ENCODE measurements at places on chromosomes 2 and 18.

DNA sequence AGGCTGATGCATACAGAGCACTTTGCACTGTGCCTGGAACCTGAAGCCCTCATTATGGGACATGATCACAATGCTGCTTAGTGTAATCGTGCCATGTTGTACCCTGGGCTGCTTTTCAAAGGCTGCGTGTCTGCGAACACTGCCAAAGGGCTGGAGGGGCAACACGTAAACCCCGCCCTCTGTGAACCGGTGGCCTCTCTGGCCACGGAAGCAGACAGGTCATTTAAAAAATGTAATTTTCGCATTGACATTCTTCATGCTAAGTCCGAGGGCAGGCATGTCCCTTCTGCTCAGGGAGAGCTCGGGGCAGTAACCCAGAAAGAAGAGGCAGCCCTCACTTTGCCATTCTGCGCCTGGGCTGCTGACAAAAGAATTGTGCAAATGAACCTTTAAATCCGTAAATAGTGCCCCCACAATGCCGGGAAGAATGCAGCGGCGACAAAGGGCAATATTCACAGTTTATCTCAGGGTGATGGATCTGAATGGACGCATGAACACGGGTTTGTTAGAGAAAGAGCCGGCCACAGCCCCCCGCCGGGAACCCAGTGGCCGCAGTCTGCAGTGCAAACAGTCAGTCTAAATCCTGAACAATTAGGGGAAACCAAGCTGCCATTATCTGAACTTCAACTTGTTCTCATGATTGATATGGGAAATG is 226.1 kb downstream of the MYCN start:
- no peak for DNase-seq

DNA sequence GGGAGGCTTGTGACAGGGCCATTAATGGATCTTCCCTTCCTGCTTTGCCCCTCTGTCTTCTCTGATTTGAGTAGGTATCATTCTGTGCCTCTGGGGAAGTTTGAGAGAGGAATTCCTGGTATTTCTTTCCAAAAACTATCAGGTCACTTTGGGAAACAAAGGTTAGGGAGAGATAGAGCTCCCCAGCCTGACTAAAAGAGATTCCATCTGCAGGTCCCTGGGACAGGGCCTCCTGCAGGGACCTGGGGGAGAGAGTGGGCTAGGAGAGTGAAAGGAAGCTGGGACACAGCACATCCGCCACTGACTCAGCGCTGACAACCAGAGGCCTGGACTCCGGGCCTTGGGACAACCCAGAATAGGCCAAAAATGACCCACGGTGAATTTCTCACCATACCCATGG is 6.4 kb downstream of the GALNT14 start:
- no peak for DNase-seq

DNA sequence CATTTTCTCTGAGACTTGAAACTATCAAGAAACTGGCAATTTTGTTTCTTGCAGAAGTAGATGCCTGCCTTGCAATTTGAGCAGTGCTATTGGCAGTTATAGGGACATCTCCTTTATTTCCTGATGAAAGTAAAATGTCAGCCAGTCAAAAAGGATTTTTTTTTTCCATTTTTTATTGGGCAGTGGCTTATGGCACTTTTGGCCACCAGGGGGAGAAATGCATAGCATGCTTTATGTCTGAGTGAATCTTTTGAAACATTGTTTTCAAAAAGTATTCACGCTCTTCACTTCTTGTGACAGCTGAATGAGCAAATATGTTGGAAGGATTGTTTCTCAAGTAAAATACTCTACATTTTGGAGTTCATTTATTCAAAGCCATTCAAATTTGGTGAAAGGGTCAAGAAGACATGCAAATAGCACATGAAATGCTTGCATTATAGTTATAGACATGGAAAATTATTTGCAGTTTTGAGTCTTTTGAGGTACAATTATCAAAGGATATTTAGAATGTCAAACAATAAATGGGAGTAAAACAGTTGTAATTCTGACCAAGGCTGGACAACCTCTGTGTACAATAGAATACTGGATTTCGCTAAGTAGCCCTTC is 491.0 kb downstream of the CDH2 start:
- no peak for DNase-seq

DNA sequence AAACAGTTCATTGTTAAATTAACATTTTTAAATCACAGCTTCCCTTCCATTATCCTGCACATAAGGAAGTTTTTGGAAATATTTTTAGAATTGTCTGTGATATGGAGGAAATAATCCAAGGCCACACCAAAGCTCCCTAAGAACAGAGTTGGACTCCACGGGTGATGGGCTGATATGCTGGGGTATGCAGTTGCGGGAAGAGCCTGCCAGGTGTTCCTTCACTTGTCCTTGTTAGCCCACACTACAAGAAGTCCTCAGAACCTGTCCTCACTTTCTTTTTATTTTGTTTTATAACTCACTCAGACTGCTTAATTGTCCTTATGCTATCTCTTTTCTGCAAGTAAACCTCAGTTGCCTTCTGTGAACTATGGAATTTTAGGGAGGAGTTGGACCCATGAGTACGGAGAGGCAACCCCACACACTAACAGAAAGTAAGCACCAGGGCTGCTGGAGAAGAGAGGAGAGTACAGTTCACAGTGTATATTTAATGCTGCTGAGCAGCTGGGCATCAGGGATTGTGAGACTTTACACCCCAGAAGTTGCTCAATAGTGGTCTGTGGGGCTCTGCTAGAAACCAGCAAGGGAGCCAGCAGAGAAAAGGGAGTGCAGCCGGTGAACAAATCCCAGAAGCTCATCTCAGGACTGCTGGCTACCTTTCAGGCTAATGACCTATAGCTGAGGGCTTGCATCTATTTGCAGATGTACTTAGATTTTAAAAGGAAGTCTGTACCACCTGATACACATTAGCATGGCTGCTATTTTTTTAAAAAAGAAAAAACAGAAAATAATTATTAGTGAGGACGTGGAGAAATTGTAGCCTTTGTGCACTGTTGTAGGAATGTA is 280.1 kb upstream of the STON1 start:
- no peak for DNase-seq

DNA sequence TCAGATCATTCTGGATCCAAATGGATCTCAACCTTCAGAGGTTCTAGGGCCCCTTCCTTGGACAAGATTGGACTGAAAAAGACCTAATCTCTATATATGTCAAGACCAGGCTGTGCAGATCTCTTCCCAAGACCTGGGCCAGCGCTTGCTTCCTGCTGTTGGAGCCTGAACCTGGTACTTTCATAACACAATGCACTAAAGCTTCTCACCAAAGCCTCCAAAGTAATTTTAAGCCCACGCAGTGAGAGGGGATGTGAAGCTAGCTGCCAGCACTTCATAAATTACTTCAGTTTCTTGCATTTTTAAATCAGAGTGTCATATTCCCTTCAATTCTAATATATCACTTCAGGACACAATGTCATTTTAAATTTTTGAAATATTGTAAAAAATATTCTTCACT is 50.7 kb downstream of the LRRC30 start:
- DNase-seq: no peak

GRCh38 chr2:230124757-230125431 is 56.2 kb upstream of the SLC16A14 start:
- DNase-seq: no peak

DNA sequence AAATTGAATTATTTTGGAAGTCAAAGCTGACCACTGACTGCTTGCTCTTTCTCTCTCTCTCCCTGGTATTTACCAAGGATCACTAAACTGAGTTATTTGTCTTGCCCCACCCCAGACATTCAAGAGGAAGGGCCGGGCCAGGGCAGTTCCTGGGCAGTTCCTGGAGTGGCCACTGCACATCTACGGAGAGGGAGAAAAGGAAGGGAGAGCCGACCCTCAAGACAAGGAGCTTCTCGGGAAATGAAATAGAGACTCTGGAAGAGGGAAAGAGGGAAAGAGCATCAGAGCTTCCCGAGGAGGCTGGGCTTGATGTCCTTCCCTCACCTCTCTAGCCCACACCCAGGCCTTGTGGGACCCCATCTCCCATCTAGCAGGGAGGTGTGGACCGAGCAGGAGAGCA is 83.1 kb downstream of the SEPTIN10 start:
- no peak for DNase-seq

- DNase-seq: no peak
Observed at GRCh38 chr2:70891572-70892357, 43.9 kb upstream of the ATP6V1B1 start.

- DNase-seq: no peak
Observed at GRCh38 chr2:115460008-115460407, 1017.6 kb downstream of the DPP10 start.

DNA sequence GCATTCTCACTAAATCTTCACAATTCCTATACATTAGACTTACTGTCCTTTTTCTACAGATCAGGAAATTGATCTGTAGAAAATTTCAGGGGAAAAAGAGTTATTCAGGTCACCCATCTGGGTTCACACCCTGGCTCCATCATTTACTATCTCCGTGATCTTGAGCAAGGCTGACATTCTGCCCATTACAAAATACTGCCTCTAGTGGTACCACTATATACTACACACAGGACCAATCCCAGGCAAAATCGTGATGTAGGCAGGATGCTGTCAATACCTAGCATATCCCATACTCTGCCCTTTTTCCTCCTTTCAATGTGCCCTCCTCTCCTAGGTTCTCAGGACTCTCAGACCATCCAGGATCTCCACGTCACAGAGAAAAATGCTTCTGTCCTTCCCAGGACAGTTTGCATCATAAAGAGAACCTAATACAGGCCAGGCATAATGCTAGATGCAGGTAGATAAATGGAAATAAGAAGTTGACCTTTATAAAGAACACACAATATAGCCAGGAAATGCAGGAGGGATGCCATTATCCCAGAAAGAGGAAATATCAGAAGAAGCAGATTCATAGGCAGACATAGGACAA is 101.9 kb downstream of the CDH20 start:
- no peak for DNase-seq

DNA sequence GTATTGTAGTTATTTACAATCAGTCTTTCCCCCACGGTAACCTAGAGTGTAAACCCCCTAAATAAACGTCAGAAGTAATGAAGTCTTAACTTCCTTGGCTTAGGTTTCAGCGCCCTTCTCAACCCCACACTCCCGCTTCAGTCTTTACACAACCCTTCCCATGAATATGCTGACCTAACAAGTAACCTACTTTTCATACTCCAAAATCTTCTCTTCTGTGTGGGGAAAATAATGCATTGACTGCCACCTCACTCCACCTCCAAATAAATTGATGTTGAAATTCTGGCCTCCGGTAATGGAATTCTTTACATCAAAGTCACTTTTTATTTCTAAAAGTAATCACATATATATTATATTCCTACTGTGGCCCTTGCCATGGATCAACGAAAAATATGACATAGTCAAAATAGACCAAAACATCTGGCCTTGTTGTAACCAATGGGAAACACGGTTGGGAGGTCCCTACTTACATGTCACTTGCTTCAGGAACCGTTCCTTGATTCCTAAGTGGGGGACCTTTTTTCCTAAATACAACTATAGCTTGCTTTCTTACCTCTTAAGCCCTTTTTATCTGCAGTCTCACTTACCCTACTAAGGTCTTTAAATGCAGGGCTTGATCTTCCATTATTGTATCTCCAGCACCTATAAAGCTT is 961 bp downstream of the GEN1 start:
- no peak for DNase-seq

DNA sequence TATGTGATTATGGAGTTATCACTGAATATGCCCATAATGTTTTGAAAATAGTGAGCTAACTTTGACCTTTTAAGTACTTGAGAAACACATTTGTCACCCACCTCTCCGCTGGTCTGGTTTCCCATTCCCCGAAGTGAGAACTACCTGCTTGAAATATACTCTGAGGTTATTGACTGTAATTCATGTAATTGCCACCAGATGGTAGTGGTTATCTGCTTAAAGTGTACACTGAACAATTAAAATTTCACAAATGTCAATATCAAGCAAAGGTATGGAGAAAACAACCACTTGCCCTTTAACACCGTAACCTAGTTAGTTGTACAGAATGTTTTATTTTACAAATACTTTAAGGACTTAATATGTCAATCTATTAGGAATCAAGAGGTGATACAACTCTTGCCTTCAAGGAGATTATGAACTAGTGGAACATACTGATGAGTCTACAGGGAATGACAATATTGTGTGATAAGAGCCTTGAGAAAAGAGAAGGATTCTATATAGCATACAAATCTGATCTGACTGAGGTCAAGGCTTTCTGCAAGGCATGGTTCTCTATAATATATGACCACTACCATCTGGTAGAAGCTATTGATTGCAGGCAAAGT is 316.8 kb upstream of the KCNH7 start:
- DNase-seq: no peak

- no peak for DNase-seq
Observed at GRCh38 chr2:191869178-191869577, 22.3 kb upstream of the CAVIN2 start.

DNA sequence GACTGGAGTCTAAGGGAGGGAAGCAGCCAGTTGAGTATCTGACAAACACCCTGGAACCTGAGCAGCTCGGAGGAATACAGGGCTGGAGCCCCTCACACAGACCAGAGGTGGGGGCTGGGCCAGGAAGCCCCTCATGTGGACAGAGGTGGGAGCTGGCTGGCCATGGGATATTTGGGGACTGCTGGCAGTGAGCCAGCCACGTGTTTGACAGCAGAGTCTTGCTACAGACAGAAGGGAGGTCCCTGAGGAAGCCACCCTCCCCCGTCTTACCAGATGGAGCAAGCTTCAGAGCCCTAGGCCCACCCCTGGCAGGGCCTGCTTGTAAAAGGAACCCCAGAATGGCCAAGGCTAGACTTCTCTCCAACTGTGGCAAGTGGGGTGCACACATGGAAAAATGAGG is 3.6 kb upstream of the MTERF4 start:
- no peak for DNase-seq

GRCh38 chr18:3453540-3454364 is 3.8 kb downstream of the TGIF1 start:
- DNase-seq: no peak

DNA sequence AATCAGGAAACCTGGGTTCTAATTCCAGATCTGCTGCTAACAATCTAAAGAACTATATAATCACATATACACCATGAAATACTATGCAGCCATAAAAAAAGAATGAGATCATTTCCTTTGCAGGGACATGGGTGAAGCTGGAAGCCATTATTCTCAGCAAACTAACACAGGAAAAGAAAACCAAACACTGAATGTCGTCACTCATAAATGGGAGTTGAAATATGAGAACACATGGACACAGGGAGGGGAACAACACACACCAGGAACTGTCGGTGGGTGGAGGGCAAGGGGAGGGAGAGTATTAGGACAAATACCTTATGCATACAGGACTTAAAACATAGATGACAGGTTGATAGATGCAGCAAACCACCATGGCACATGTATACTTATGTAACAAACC is 33.2 kb downstream of the CDH2 start:
- DNase-seq: no peak

- no peak for DNase-seq
Observed at GRCh38 chr2:33062665-33063250, 116.0 kb downstream of the LTBP1 start.

All from stimulated activated CD4-positive, alpha-beta T cell treated with anti-CD3 and anti-CD28 coated beads, Interleukin-15, amount 100 ng/mL, for 1 hour (primary cell).